Occipital lobe (tissue), 3 donors: ENCODE measurements at places on chromosomes 7 and 10.

GRCh38 chr7:37275078-37275710 is 173.5 kb downstream of the ELMO1 start:
- no peak for DNase-seq

DNA sequence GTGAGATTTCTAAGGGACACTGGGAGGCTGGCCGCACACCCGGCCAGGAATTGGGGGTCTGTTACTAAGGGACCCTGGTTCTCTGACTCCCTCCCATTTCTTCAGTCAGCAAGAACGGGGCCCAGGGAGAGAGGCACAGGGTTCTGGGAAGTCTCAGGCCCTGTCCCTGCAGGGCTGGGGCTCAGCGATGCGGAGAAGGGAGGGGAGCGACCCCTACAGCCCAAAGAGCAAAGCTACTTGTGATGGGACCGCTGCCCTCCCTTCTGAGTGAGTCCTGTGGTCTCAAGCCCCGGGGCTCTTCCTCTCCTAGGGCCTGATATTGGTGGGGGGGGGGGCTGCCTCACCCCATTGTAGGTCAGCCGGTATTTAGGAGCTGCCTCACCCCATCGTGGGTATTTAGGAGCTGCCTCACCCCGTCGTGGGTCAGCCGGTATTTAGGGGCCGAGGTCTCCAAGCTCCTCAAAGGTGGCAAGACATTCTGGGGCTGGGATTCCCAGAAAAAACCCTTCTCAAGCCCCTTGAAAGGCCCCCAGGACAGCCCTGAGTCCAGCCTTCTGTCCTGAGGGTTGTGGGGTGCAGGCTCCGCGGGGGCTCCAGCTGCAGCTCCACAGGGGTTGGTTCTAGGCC is 16.9 kb upstream of the NKX6-2 start:
- DNase-seq, result no peak

GRCh38 chr7:139829025-139829774 is at the start of gene TBXAS1:
TSS of gene TBXAS1 (plus strand) at chr7:139829264. CDS start at chr7:139829391, 127 bp downstream.
- DNase-seq, result no peak

DNA sequence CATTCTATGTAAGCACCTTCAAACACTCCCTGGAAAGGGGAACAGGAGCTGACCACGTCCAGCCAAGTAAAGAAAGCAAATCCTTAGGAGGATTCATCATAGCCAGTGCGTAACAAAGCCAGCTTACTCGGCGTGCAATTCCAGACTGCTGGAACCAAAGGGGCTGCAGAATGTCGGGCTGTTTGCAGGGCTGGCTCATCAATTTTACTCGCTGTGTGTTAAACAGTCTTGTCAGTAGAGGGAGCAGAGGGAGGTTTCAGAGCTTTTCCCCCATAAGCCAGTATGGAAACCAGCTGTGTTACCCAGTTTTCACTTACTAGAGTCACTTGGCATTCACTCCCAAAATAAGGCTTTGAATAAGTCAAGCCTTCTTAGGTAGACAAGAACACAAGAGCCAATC is 127.1 kb downstream of the KMT2E start:
- no peak for DNase-seq

DNA sequence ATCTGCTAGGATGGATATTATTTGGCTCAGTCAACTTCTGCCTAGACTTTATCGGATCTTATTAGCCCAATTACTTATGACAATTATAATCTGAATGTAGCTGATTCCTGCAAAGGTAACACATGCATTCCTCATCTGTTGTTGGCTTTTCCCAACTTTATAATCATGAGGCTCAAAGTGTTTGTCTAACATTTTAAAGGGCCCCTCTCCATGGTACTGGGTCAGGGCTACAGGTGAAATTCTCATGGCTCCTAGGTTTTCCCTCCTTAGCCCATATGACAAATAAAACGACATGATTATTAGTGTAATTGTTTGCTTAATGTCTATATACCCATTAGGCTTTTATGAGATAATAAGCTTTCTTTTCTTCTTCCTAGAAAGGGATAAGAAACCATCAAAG is 4.2 kb upstream of the LRGUK start:
- no peak for DNase-seq

GRCh38 chr7:139575338-139575680 is 51.8 kb downstream of the CLEC2L start:
- DNase-seq, result no peak

DNA sequence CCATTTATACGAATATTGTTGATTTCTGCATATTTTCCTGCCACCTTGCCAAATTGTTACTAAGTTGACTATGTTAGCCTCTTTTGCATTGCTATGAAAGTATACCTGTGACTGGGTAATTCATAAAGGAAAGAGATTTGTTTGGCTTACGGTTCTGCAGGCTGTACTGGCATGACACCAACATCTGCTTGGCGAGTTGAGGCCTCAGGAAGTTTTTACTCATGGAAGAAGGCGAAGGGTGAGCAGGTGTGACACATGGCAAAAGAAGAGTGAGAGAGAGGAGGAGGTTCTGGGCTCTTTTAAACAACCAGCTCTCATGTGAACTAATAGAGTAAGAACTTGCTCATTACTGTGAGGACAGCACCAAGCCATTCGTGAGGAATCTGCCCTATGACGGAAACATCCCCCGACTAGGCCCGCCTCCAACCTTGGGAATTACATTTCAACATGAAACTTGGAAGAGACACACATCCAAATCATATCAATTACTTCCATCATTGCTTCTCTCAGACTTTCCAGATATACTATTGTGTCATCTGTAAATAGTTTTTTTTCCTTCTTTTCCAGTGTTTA is 8.4 kb downstream of the RALA start:
- DNase-seq, result no peak

- no peak for DNase-seq
Observed at GRCh38 chr7:23373151-23374004, 74.2 kb downstream of the MALSU1 start.

GRCh38 chr7:55552320-55553023 is 19.8 kb downstream of the VOPP1 start:
- peak; percentile 53 for DNase-seq

GRCh38 chr7:2116989-2117591 is 115.7 kb downstream of the MAD1L1 start:
- DNase-seq, result peak; percentile 77

DNA sequence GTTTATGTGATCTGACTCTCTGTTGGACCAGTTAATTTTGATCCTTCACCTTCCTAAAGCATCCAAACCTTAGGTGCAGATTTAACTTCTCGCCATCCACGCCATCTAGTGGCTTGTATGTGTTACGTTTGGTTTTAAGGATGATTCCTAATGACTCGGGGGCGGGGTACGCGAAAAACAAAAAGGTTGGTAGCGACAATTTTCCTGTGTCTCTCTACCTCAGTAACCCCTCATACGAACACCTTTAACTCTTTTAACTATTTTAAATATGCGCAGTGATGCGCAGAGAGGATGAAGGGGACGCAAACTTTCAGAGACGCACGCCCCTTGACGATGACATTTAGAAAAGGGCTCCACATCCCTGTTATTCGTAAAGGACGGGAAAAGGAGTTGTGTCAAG is 714 bp upstream of the KCND2 start:
- peak; percentile 36 for DNase-seq

DNA sequence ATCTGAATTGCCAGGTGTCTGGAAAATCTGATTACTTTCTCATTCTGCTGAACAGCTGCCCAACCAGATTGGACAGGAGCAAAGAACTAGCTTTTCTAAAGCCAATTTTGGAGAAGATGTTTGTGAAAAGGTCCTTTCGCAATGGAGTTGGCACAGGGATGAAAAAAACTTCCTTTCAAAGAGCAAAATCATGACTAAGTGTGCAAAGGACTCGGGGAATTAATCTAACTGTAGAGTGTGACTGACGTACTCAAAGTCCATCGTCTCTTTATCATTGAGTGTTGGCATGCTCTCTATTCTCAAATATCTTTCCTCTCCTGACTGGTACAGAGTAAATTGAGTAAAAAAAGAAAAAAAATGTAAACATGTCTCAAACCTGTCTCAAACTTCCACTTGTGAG is 3.3 kb downstream of the NPS start:
- no peak for DNase-seq

DNA sequence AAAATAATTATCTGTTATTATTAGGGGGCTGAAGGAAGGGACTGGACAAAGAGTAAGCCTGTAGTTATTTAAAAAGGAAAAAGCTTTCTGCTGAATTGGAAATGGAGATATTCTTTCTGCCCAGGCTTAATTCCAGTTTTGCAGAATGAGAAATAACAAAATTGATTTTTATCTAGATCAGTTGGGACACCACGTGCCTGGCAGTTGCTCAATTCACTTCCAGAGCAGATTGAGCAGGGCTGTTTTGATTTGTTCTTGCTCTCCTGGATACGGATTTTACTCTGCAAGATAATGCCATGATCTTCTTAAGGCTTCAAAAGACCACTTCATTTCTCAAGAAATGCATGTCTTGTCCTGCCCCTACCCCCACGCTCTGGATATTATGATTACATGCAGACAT is 524.3 kb downstream of the TCERG1L start:
- DNase-seq, result no peak

DNA sequence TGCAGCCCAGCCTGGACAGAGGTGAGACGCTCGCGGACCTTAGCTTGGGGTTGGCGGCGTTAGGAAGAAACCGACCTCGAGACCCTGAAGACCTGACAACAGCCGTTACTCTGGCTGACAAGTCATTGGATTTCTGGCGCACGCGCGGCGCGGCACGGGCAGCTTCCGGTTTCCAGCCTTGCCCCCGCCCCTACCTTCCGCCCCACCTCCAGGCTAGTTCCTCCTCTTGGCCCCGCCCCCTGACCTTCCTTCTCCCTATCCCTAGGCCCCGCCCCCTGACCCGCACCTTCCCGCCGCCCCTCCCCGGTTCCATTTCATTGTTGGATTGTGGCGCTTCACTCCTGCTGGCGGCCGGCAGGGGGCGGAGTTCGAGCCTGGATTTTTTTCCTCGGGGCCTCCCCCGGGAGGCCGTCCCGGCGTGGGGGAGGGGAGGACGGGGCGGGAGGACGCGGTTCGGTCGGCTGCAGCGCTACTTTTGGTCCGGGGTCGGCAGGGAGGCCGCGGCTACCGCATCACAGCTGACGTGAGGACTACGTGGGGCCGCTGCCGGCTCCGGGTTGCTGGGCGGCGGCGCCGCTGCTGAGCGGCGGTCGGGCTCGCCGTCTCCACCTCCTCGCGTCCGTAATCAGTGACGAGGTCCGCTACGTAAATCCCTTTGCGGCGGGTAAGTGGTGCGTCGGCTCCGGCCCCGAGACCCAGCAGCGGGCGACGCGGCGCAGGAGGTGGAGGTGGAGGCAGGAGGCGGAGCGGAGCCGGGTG is at the start of gene CREM:
CREM (plus strand) TSS at position 317 of the 759 bp plus-strand sequence. CDS start 10,990 bp downstream, outside the sequence.
- peak; percentile 97 for DNase-seq
